ENCODE measurements at places on chromosomes 7 and 10.
A peak's percentile ranks its signal among the peaks of the same experiment; 100 is the strongest.

DNA sequence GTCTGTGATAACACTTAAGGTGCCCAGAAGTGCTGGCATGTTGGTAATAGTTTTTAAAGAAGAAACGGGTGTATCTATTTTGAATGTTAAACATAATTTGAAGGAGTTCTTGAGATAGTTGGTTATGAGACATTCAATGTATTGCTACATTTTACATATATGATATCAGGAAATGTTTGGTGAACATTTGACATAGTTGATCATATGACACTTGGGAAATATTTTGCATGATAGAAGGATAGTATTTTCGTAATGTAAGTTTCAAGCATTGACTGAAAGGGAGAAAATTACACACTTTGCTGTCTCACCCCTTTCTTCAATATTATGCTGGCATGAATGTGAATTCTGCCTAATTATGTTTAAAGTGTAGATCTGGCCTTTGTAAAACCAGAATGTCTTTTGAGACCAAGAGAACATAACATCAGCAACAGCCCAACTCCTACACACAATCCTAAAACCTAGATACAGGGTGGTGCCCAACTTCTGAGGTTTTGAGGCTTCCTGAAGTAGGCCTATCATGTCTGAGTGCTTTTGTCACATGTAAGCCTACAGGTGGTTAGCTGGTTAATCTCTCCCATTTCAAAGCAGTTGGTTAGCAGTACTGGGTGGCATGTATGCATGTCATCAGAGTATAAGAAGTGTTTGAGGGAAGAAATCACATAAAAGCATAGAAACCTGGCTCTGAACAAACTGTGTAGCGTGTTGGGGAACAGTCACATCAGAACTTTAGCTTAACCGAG lies 2.1 kb downstream of the ADD3 start:
- no peak for DNase-seq

DNA sequence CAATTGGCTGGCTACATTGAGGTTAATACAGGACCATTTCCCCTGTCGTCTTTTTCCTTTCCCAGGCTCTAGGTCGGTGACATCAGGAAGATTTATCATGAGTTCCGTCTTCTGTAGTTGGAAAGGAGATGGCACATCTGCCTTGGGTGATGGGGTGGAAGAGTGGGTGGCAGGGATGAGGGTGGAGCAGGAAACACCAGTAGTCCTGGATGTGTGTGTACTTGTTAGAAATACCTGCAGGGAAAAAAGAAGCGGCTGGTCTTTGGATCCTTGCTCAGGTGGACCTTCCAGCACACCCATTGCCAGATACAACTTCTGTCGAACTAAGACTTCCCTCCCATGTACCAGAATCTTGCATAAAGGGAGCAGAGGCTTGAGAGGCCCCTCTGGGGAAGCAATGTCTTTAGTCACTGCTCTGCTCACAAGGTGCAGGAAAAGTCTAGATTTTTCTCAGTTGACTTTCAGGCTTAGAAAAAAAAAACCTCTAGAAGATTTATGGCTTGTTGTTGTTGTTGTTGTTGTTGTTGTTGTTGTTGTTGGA lies 516.8 kb upstream of the GALNT17 start:
- no peak for DNase-seq

DNA sequence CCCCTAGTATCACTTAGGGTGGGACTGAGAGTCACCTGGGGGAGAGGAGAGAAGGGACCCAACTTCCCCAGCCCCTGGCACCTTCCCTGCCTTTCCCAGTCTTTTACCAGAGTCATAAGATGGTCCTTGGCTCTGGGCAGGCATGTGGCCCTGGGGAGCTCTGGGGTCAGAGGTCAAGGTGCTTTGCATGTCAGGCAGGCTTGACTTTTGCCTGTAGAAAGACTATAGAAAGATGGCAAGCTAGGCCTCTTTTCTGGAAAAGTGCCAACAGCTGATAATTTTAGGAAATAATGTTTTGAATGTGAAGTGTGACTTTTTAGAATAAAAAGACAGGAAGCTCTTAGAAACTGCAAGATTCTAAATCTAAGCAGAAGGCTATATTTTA lies 67.5 kb downstream of the MKI67 start:
- no peak for DNase-seq

DNA sequence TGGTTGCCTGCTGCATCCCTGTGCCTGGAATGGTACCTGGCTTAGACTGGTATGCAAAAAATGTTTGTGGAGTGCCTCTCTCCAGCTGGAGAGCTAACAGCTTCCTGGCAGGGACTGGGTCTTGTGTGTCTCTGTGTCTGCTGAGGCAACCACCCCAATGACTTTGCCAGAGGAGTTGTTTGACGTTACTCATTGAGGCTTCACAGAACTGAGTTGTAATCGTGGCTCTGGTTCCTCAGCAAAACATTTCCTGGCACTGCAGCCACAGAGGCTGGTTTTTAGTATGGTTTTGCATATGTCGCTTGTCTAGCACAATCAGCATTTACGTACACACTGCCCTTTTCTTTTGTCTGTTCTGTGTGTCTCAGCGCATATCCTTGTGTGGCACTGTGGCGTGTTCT lies 7.5 kb downstream of the ZNF282 start:
- no peak for DNase-seq

- no peak for DNase-seq
Measured at GRCh38 chr10:124152139-124153022, 59.0 kb upstream of the CHST15 start.

- no peak for DNase-seq
Measured at GRCh38 chr7:102097601-102098161, 189.0 kb upstream of the SH2B2 start.

GRCh38 chr7:22665923-22666322 lies 61.1 kb upstream of the IL6 start:
- DNase-seq, result no peak

- peak; percentile 44 for DNase-seq
Measured at GRCh38 chr10:84429926-84430520, 101.6 kb downstream of the CCSER2 start.

- no peak for DNase-seq
Measured at GRCh38 chr7:130397051-130397757, 16.9 kb downstream of the CPA1 start.

DNA sequence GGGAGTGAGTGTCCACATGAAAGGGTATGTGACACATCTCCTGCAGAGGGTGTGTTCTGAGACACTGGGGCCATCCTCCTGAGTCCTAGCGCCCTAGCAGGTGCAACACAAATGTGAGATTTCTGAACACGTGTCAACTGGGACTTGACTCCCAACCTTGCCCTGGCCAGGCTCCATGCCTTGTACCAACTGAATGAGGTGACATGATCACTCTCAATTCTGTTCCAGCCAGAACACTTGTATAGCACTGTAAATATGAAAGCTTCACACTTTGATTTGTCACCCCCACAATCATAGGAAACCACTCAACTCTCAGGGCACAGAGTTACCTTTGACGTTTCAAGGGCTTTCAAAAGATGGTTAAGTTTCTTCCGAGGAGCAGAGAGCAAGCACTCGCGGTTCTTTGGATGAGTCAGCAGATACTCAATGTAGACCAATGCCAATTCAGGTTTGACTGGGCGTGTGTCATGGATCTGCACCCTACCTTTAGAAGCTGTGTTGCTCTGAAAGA lies 48.6 kb downstream of the NCAPG2 start:
- DNase-seq, result no peak

DNA sequence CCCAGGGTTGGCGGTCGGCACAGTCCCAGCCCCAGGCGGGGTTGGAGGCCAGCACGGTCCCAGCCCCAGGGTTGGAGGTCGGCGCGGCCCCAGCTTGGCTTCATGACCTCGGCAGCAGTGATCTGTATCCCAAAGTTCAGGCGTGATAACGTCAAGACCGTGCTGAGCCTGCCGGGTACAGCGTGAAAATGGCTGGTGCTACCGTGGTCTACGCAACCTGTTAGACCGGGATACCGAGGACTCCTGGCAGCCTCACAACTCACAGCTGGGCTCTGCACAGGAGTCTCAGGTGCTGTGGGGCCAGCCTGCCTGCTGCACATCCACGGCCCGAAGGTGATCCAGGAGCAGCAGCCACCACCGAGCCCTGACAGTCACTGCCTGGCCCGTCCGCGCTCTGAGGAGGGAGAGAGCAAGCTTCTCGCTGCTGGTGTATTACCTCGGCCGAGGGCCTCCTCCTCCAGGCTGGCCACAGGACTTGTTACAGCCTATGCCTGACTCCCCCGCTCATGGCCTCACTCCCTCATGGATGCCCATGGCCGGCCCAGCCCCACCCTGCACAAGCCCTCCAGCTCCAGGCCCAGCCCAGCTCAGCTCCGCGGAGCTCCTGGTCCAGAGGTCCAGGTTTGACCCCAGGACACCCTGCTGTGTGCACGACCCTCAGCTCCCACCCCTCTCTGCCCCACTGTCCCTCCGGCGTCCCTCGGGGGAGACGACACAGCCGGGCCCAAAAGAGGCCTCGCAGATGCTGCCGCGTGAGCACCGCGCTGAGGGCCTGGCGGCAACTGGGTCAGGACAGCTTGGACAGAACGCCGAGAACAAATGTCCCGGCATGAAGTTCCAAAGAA lies 156.0 kb downstream of the ELFN1 start:
- DNase-seq, result no peak

DNA sequence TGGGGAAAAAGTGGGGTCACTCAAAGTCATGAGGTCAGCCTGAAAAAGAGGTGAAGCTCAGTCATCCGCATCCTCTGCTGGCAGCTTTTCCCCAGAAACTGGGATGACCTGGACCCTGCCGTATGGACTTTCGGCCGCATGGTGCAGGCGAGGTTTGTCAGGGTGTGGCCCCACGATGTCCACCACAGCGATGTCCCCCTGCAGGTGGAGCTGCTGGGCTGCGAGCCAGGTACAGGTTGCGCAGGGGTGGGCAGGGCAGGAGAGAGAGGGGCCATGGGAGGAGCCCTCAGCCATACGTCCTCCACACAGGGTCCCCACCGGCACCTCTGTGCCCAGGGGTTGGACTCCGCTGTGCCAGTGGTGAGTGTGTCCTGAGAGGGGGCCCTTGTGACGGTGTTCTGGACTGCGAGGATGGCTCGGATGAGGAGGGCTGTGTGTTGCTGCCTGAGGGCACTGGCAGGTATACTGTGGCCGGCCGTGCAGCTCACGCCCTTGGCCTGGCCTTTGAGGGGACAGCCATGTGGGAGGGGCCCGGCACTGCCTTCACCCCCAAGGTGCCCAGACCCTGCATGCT lies 23.0 kb upstream of the ZNF467 start:
- DNase-seq, result no peak

DNA sequence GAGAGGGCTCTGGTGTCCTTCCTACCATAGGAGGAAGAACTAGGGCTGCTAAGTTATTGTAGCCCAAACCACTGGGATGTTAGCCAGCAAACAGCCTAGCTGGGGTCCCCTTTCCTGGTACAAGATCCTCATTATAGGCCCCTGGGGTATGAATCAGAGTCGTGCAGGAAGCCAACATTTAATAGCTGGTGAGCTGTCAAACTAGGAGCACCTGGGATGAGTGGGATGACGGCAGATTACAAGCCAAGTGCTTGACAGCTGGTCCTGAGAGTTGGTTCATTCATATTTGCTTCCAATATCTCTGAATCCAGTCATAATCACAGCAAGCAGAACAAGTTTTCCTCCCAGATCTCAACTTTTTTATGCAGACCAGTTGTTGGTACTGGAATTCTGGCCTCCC lies 25.1 kb upstream of the DNAJB12 start:
- no peak for DNase-seq

DNA sequence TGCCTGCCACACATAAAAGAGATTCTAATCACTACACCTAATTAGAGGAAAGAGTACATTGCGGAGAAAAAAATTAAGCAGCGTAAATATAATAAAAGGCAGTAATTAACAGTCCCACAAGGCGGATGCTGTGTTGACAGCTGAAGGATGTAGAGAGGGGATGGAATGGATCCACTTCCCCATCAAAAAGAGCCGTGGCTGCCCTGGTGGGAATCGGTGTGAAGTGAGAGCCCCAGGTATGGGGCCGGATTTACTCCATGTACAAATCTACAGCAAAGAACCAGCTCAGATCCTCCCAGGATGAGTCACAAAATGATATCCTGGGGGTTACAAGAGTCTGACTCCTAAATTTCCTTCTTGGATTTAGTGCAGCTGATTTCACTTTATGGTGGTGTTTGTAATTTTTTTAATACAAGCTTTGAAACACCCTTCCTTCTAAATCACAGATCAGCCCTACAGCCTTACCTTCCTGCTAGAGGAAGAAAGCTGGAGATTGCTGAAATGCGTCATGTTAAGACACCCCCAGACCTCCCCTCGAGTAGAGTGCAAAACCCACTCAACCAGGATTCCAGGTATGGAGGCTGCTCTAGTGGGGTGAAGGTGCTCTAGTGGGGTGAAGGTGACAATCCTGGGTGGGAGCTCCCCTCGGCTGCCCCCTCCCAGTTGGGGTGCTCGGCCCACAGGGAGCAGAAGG lies 398.4 kb downstream of the PLXNA4 start:
- DNase-seq, result no peak

DNA sequence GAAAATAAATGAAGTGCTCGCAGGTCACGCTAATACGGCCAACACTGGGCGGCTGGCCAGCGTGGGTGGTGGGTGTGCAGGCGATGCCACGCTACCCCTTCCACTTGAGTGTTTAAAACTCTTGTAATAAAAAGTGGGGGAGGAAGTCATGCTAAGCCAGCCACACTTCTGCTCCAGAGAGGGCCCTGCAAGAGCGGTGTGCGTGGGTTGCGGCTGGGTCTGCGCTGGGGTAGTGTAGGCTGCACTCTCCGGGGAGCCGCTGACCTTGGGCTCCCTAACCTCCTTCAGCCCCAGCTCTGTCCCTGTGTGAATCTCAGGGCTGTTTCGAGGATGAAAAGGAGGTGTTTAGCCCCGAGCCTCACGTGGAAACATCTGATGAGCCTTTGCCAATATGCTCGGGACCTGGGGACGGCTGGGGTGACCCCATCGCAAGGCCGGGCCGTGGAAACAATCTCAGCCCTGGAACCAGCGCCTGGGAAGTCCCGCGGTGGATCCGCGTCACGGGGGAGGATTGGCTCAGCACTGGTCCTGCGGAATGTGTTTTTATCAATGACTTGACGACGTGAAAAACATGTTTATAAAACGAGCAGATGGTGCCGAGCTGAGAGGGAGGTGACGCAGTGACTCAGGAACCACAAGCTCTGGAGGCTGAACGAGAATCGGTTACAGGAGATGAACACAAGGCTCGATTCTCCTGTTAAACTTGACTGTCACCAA lies 278.5 kb downstream of the DNAJB6 start:
- DNase-seq, result no peak

- no peak for DNase-seq
Measured at GRCh38 chr7:14376711-14377110, 387.2 kb upstream of the ETV1 start.

- no peak for DNase-seq
Measured at GRCh38 chr10:48535416-48536155, 69.3 kb downstream of the ARHGAP22 start.

DNA sequence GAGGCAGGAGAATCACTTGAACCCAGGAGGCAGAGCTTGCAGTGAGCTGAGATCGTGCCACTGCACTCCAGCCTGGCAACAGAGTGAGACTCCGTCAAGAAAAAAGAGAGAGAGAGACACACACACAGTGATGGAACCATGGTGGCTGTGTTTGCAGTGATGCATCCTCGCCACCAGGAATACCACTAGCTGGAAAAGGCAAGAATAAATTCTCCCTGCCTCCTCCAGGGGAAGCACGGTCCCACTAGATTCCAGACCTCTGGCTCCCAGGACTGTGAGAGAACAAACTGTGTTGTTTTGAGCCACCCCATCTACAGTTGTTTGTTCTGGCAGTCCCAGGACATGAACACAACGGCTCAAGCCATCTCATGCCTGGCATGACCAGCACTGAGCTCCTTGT lies 320.3 kb upstream of the FOXK1 start:
- no peak for DNase-seq

GRCh38 chr7:85669225-85669624 lies 482.4 kb upstream of the SEMA3D start:
- DNase-seq, result no peak

Data from activated CD8-positive, alpha-beta memory T cell treated with anti-CD3 and anti-CD28 coated beads for 1 hour (primary cell).